M059J (cell line): ENCODE measurements at places on chromosomes 6 and 20. TPM values are rescaled to one million over a fixed set of nuclear protein-coding genes. Genes with fewer than 3 reads are reported as not detected.

Gene GTSF1L
- total RNA-seq = not detected in 2 replicates

DNA sequence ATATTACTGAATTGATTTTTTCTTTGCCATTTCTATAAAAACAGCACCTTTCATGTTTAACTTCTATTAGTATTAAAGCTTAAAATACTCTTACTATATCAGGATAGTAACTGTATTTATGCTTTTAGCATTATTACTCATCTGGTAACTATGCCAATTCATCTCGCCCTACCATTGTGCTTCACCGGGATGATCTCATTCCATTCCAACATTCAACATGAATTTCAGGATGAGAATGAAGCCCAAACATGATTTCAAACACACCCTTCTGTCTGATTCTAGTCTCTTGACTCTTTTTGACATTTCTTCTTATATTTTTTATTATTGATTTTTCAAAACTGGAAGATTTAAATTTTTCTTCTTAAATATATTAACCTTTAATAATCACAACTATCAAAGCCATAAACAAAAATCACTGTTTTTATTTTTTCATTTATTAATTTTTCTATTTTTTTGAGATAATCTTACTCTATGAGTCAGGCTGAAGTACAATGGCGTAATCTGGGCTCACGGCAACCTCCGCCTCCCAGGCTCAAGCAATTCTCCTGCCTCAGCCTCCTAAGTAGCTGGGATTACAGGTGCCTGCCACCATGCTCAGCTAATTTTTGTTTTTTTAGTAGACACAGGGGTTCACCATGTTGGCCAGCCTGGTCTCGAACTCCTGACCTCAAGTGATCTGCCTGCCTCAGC lies 46.7 kb downstream of the GJA1 start:
- DNase-seq = peak; percentile 74

- DNase-seq = no peak
Observed at GRCh38 chr6:49513153-49513989, 13.6 kb downstream of the GLYATL3 start.

DNA sequence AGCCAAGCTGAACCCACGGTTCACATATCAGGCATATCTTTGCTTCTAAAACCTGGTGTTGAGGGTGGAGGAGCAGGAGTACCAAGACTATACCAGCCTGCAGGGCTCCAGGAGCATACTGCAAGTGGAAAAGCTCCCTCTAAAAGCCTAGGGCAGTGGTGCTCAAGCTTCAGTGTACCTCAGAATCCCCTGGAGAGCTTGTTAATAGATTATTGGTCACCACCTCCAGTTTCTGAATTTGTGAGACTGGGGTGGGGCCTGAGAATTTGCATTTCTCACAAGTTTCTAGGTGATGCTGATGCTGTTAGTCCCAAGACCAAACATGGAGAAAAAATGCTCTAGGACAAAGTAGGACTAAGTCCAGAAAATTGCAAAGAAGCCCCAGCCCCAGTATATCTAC lies 65.4 kb downstream of the FILIP1 start:
- no peak for DNase-seq

Gene BHLHE23
- total RNA-seq = not detected in 2 replicates

- no peak for DNase-seq
Observed at GRCh38 chr6:5162355-5162754, 77.2 kb downstream of the PPP1R3G start.

DNA sequence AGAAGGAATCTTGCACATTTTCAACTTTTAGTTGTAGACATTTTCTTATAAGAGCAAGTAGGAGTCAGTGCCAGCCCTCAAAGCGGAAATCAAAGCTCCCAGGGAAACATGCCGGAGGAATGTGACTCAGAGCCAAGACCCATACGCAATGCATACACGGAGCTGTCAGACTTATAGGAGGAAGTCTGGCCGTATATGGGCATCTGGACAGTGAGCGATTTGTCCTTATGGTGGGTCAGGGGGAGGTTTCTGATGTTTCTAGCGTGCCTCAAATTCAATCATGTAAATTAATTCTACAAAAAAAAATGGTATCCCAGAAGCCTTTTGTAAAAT lies 3.6 kb upstream of the CCN2 start:
- DNase-seq = peak; percentile 97
